ENCODE measurements at places on chromosomes 4 and X. TPM values are rescaled to one million over a fixed set of nuclear protein-coding genes. Genes with fewer than 3 reads are reported as not detected.

DNA sequence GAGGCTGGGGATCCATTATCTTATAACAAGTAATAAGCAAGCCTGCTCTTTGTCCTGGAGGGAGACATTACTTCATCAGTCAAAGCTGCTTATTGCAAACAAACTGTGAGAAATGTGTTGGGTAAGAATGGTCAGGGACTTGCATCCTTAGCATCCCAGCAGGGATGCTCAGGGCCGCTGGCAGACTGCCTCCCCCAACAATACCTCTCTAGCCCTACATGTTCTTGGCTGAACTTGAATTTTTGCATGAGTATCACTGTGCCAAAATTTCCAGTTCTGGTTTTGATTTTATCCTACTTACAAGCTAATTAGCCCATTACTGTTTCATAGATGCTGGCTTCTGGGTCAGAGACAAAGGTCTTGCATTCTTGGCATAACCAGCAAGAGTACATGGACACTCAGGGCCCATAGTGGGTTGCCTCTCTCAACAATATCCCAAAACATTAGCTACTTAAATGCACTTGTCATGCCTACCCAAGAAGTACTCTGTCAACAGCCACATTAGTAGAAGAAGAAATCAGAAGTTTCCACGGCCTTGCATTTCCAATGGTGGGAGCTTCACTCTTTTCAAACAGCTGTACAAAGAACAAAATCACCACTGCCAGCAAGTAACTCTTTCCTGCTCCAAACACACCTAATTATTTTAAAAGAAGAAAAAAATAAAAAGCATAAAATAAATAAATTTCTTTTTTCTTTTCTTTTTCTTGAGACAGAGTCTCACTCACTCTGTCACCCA is 41.9 kb upstream of the NEUROG2 start:
- no peaks in the 10 kb centered on the region for H3K27me3 ChIP-seq
- no peak for DNase-seq
- peaks cover 30% of the 10 kb centered on the region for H3K36me3 ChIP-seq

DNA sequence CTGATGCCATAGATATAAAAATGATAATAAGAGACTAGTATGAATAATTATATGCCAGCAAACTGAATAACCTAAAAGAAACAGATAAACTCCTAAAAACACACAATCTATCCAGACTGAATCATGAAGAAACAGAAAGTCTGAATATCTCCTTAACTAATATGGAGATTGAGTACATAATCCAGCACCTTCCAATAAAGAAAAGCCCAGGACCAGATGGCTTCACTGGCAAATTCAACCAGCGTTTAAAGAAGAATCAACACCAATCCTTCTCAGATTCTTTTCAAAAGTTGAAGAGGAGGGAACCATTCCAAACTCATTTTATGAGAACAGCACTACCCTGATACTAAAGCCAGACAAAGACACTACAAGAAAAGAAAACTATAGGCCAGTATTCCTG is 26.5 kb upstream of the RNF212 start:
- no peak overlapping the region for H3K27ac ChIP-seq
- no peak for DNase-seq
- H3K27me3 ChIP-seq, result peaks cover 37% of the 10 kb centered on the region
- no peak overlapping the region for H3K4me3 ChIP-seq
- H3K36me3 ChIP-seq, result no peaks in the 10 kb centered on the region

GRCh38 chr4:65033899-65034298 is 624.6 kb upstream of the TECRL start:
- no peaks in the 10 kb centered on the region for H3K27me3 ChIP-seq
- H3K27ac ChIP-seq, result no peak overlapping the region
- H3K4me3 ChIP-seq, result no peak overlapping the region

The SLC49A3 gene
- total RNA-seq, result 0.29 TPM

GRCh38 chr4:70749313-70749712 is 27.5 kb downstream of the RUFY3 start:
- H3K36me3 ChIP-seq, result no peaks in the 10 kb centered on the region
- H3K4me3 ChIP-seq, result no peak overlapping the region
- DNase-seq, result no peak
- no peaks in the 10 kb centered on the region for H3K4me1 ChIP-seq

The WWC2 gene
- total RNA-seq, result 39.4 TPM

The GPR50 gene
- total RNA-seq, result 0.11 TPM

The GRPEL1 gene
- total RNA-seq, result 59.7 TPM

DNA sequence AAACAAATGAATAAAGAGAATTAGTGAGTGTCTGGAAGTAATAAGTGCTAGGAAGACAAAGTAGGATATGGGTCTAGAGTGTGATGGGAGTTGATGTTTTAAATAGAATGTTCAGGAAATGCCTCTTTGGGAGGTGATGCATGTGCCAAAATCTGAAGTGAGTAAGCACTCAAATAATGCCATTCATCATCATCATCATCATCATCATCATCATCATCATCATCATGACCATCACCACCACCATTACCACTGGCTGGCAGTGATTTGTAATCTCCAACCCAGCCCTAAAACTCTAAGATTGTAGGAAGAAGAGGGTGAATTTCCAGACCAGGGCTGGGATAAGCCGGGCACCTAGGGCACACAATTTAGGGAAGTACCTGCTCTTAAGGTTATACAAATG is 9.7 kb upstream of the SOX3 start:
- no peak for DNase-seq
- H3K4me3 ChIP-seq, result no peak overlapping the region
- no peaks in the 10 kb centered on the region for H3K36me3 ChIP-seq
- H3K27me3 ChIP-seq, result no peaks in the 10 kb centered on the region
- no peak overlapping the region for H3K27ac ChIP-seq

GRCh38 chr4:97411356-97411755 is 731.9 kb downstream of the STPG2 start:
- H3K4me1 ChIP-seq, result no peaks in the 10 kb centered on the region
- no peak overlapping the region for H3K27ac ChIP-seq
- H3K4me3 ChIP-seq, result no peak overlapping the region
- no peaks in the 10 kb centered on the region for H3K36me3 ChIP-seq
- H3K27me3 ChIP-seq, result no peaks in the 10 kb centered on the region

All from K562 (cell line).